Stimulated activated naive CD4-positive, alpha-beta T cell (primary cell): ENCODE measurements at places on chromosomes 5 and 9.

- DNase-seq: no peak
Measured at GRCh38 chr9:133473743-133474142, 5.2 kb downstream of the SLC2A6 start.

DNA sequence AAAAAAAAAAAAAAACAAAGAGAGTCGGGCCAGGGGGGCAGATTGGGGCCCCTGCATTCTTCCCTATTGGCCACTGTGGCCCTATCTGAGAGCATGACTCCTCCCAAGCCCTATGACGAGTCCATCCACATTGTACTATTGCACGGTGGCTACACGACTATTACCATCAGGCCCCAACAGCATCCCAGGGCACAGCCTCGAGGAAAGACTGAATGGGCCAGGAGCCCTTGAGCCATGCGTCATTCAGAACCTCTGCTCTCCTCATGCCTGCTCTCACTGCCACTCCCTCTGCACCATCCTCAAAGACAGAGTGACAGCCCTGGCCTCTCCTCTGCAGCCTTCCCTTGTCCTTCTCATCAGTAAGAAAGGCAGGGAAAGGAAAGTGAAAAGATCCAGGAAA is 20.2 kb upstream of the ORM1 start:
- DNase-seq: no peak

- no peak for DNase-seq
Measured at GRCh38 chr9:124149992-124150391, 107.8 kb upstream of the NEK6 start.

GRCh38 chr5:137831105-137831504 is 36.6 kb upstream of the MYOT start:
- no peak for DNase-seq

- DNase-seq: no peak
Measured at GRCh38 chr9:84337252-84337651, 3.3 kb downstream of the SLC28A3 start.

DNA sequence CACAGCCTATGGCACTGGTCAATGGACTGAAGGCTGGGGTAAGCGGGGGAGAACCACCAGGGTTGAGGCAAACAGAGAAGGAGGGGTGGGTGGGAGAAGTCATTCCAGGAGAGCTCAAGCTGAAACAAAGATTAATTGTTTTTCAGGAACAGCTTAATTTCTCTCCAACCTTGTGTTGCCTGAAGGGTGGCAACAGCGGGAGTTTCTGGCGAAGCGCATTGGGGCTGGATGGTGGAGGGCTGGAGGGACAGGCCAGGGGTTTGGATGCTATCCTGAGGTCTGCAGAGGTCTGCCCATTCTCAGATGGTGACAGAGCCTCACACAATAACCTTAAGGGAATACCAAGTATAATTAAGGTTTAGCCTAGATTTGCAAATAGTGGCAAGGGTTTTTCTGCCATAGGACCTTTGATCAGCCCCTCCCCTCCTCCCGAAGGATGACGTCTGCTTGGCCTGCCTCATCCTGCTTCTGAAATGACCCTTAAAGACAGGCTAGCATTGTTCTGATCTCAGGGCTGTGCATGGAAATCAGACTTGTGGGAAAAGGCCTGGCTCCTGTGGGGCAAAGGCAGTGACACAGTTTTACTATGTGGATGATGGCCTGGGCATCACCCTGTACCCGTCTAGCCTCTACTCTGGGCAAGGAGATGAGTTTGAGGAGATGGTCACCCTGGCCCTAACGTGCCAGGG is 32.7 kb downstream of the PSD2 start:
- no peak for DNase-seq

GRCh38 chr9:99868845-99869244 is 37.6 kb upstream of the STX17 start:
- DNase-seq: no peak

- DNase-seq: no peak
Measured at GRCh38 chr5:69350664-69351063, 18.1 kb upstream of the CCDC125 start.

GRCh38 chr5:26700759-26701384 is 337.5 kb downstream of the CDH9 start:
- no peak for DNase-seq

GRCh38 chr9:101533334-101534204 is at the start of gene RNF20:
Gene RNF20, plus strand, starts transcription at chr9:101533853. Its CDS starts 1,571 bp downstream, at chr9:101535424.
- peak; percentile 100 for DNase-seq

- DNase-seq: no peak
Measured at GRCh38 chr5:58543723-58544122, 39.2 kb upstream of the RAB3C start.

DNA sequence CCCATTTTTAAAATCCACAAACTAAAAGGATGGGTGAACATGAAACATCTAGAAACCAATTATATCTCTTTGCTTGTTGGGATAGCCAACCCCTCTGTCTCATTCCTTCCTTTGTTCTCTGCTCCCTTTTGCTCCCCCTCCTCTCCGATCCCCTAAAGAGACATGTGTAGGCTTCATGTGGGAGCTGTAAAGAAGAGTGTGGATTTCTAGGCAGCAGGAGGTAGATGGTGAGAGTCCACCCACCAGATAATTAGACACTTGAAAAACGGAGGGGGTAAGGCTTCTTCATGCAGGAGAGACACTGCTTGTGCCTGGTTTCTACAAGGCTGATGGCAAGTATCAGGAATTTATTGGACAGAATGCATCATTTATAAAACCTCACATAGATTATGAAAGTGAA is 27.3 kb upstream of the CFAP157 start:
- DNase-seq: no peak

GRCh38 chr5:35212122-35212982 is 17.9 kb downstream of the PRLR start:
- DNase-seq: no peak

DNA sequence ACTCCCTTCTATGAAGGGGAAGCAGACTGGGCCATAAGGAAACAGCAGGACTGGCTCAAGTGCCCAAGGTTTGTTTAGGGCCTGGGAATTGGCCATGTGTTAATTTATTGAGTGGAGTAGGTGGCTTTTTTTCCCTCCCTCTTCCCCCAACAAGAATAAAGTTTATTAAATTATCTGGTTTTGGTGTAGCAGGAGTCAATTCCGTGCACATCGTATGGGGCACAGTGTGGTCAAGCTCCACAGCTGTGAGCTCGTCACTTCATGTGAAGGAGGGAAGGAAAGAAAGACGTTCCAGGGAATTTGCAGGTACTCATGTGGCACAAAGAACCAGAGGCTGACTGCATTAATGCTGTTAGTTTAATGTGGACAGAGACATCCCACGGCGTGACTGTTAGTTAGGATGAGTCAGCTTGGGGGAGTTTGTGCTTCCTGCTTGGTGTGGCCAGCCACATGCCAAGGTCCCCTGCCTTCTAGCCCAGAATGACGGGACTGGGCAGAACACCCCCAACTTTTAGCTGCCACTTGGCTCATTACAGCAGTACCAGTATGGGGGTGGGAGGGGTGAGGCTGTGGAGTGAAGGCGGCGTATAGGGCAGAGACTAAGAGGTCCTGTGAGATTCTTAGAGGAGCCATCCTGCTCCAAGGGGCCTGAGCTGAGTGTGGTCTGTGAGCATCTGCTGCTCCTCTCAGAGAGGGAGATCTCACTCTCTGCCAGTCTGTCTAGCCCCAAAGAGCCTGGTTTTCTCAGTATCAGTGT is 33.2 kb downstream of the CSF1R start:
- no peak for DNase-seq

- no peak for DNase-seq
Measured at GRCh38 chr9:129310666-129311350, 132.7 kb upstream of the IER5L start.

- peak; percentile 43 for DNase-seq
Measured at GRCh38 chr5:73387601-73388305, 60.8 kb downstream of the FOXD1 start.

DNA sequence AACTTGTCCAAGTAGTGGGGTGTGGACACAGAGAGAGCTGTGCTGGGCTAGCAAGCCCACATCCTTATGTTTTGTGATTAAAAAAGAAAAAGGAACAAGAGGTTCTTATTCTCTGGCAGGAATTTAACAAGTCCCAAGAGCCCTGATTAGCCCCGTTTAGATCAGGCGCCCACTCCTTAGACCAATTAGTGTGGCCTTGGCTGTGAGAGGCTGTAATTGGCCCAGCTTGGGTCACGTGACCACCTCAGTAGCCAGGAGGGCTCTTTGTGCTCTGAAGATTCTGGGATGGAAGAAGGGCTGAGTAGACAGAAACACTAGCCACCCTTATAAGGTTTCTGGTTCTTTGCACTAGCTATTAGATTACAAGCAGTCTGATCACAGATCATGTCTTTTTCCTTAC is 31.1 kb downstream of the GCNT4 start:
- DNase-seq: no peak

- DNase-seq: no peak
Measured at GRCh38 chr9:127896395-127897192, 2.8 kb downstream of the ST6GALNAC6 start.

DNA sequence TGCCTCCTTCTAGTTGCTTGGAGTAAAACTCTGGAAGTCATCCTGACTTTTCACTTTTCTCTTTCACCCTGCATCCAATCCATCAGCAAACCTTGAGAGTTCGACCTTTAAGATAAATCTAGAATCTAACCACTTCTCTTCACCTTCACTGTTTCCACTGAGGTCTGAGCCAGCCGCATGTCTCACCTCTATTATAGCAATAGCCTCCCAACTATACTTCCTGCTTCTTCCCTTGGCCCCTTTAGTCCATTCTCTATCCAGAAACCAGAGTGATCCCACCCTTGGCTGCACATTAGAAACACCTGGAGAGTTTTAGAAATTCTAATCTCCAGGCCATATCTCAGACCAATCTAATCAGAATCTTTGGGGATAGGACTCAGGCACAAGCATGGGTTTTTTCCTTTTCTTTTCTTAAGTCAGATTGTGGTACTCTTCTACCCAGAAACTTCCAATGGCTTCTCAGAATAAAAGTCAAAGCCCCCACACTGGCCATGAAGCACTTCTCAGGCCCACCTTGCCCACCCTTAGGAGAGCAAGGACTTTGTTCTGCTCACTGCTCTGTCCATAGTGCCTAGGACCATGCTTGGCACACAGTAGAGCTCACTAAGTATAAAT is 33.1 kb downstream of the MFAP3 start:
- DNase-seq: no peak

- DNase-seq: no peak
Measured at GRCh38 chr5:93886917-93887361, 145.5 kb upstream of the POU5F2 start.

DNA sequence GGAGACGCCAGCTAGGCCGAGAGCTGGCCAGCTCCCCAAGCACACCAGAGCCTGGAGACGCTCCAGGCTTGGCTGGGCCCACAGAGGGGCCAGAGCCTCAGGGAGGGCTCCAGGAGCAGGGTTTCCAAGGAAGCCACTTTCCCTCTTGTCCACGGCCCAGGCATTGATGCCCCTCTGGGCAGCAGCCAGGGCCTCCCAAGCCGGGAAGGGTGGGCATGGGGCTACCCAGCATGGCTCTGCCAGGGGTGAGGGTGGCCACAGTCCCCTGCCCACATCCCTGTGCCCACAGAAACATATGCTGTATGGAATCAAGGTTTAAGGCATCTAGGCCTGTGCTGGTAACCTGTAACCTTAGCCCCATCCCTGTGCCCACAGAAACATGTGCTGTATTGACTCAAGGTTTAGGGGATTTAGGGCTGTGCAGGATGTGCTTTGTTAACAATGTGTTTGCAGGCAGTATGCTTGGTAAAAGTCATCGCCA is 1.5 kb upstream of the DPP7 start:
- no peak for DNase-seq

- DNase-seq: no peak
Measured at GRCh38 chr9:111961575-111961974, 65.0 kb downstream of the UGCG start.

DNA sequence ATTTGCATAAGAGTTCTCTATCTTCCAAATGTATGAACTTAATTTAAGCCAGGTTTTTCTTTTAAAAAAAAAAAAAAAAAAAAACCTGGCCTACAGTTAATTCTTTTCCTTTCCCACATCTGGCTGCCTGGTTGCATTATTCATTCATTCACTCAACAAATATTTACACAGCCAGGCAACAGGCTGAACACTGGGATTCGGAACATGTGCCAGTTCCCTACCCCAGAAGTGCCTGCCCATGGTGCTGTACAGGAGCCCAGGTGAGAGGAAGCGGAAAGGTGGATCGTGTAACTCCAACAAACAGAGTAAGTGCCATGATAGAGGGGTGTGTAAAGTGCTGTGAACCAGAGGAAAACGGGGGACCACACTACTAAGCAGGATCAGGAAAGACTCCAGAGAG is 93.6 kb downstream of the CDK5RAP2 start:
- DNase-seq: no peak

DNA sequence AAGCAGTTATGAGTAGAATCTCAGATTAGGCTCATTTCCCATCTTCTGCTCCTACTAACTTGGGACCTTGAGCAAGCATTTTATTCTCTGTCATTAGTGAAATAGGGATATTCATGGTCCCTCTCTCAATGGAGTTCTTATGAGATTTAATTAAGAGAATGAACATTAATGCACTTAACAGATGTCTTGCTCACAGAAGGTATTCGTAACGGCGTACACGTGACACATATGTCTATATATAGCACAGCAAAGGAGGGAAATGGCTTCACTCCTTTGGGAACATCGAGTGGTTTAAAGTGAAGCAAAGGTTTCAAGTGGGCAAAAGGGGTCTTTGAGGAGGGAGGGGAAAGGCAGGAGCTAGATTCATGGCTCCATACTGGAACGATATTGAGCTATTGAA is 24.6 kb downstream of the KDM4C start:
- no peak for DNase-seq

DNA sequence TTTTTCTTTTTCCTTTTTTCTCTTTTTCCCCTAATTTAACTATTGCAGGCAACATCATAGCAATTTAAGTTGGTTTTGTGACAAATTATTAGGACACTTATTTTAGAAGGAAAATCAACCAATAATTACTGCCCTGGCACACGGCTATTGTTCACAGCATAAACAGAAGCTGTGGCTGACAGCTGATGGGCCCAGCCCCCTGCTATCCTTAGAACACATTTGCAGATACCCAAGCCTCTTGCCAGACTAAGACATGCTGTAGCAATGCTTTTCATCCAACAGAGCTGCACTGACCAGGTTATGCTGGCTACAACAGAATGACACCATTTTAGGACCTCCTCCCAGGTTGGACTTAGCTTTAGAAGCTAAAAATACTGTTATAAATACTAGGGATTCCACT is 852.7 kb upstream of the DMAC1 start:
- DNase-seq: no peak

GRCh38 chr9:79682076-79682736 is 110.4 kb downstream of the TLE4 start:
- no peak for DNase-seq
